M059J (cell line): ENCODE measurements at places on chromosomes 5 and 9. TPM values are rescaled to one million over a fixed set of nuclear protein-coding genes. Genes with fewer than 3 reads are reported as not detected.

The TEX48 gene
- not detected in 2 replicates for total RNA-seq

The IL12B gene
- not detected in 2 replicates for total RNA-seq

The PCDHGA9 gene
- 0.02 and 0.17 TPM in 2 replicates for total RNA-seq

The RARS1 gene
- total RNA-seq = 210 and 327 TPM in 2 replicates

The SETX gene
- total RNA-seq = 21.9 and 31.3 TPM in 2 replicates

The PCDHGA10 gene
- 0.71 and 0.89 TPM in 2 replicates for total RNA-seq

The TGFBI gene
- 567 and 744 TPM in 2 replicates for total RNA-seq

The DRD1 gene
- total RNA-seq = 0.12 and 0.57 TPM in 2 replicates

The NNT gene
- total RNA-seq = 44.2 and 76.1 TPM in 2 replicates

The BASP1 gene
- 86.0 and 126 TPM in 2 replicates for total RNA-seq

The ADAMTS2 gene
- 0.02 TPM in 1 of 2 replicates, not detected in the other for total RNA-seq

The COL15A1 gene
- 2.9 and 4.2 TPM in 2 replicates for total RNA-seq

The ORM2 gene
- not detected in 2 replicates for total RNA-seq

The INSL4 gene
- not detected in 2 replicates for total RNA-seq

The OR1Q1 gene
- total RNA-seq = not detected in 2 replicates

The GLRA1 gene
- total RNA-seq = not detected in 2 replicates

The TNFSF15 gene
- total RNA-seq = 0.10 and 0.15 TPM in 2 replicates

The IFNA2 gene
- not detected in 2 replicates for total RNA-seq

The CDC25C gene
- total RNA-seq = 20.5 and 28.4 TPM in 2 replicates

The PPP3R2 gene
- total RNA-seq = not detected in 2 replicates
